ENCODE measurements at places on chromosomes 16 and 17.

- no peak for DNase-seq
These were observed 22.2 kb downstream of the ANKFY1 start for GRCh38 chr17:4241535-4241934.

DNA sequence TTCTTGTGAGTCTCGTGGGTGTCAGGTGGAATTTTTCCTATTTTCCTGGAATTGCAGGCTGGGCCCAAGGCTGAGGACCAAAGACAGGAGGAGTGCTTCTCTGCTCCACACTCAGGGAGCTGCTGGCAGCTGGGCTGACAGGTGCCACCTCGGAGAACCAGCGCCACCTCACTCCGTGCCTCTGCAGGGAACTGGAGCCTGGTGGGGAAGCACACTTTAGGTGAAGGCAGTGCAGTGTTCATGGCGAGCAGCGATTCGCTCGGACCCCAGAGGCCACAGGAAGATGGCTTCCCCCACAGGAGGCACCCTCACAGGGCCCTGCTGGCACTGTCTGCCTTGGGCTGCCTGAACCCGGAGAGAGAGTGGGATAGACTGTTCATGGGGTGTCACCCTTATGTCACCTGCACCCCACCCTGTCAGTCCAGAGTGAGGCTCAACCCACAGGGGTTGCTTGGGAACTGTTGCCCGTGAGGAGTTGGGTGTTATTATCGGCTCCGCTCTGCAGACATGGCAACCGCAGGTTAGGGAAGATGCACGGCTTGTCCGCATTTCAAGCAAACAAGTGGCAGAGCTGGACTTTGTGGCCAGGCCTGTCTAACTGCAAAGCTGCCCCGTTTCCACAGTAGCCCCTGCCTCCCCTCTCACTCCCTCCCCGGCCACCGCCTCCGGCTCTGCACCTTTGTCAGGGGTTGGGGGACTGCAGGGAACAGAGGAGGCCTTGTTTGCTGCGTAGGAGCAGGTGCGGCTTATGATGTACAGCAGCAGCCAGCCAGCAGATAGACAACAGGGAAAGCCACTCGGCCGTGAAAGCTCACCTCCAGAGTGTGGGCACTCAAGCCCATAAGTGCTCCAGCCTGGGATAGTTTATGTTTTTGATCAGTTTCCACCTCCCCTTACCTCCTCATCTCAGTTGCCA, 15.5 kb downstream of the TBC1D24 start:
- DNase-seq = no peak

- no peak for DNase-seq
These were observed 15.1 kb upstream of the MAP2K3 start for GRCh38 chr17:21269394-21269793.

GRCh38 chr17:75783069-75783783, 1.4 kb upstream of the UNK start:
- peak; percentile 68 for DNase-seq

GRCh38 chr17:51454456-51454978, 194.2 kb downstream of the UTP18 start:
- DNase-seq = no peak

DNA sequence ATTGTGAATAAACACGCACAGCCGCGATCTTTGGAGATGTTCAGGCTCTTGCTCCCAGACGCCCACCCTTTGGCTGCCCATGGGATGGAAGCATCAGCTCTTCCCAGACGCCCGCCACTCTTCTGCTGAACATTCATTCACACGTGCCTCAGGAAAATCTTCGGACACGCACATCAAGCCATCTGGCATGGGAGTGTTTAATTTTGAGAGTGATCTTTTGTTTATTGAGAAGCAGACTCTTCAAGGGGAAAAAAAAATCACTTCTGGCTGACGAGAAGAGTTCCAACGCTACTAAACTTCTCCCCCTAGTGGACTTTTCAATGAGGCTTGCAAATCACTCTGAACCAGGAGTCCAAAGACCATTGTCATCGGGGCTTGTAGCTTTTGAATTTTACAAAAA, 62.0 kb upstream of the NUDT7 start:
- DNase-seq = peak; percentile 62

DNA sequence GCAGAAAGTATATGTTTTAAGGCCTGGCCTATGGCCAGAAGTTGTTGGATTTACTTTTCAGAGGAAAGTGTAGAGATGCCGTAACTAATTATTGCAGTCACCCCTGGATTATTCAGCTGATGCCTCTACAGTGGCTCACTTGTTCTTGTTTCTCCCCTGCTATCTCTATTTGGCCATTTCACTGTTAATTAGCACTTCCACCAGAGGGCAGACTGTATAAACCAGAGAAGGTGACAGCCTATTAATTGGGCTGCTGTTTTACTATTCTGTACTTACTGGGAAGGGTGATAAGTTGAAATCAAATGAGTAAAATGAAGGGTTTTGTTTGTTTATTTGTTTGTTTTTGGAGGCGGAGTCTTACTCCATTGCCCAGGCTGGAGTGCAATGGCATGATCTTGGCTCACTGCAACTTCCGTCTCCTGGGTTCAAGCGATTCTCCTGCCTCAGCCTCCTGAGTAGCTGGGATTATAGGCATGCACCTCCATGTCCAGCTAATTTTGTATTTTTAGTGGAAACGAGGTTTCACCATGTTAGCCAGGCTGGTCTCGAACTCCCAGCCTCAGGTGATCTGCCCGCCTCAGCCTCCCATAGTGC, 66.0 kb downstream of the CDK12 start:
- DNase-seq = peak; percentile 43

- DNase-seq = peak; percentile 68
These were observed 6.6 kb downstream of the WFIKKN2 start for GRCh38 chr17:50841949-50842354.
